ENCODE measurements at places on chromosomes 6 and 20. TPM values are rescaled to one million over a fixed set of nuclear protein-coding genes. Genes with fewer than 3 reads are reported as not detected.

ECT2L gene
- 0.13 TPM for total RNA-seq

SLC32A1 gene
- total RNA-seq = not detected

PRL gene
- not detected for total RNA-seq

TMEM200A gene
- 0.76 TPM for total RNA-seq

DOK5 gene
- total RNA-seq = 0.23 TPM

DNA sequence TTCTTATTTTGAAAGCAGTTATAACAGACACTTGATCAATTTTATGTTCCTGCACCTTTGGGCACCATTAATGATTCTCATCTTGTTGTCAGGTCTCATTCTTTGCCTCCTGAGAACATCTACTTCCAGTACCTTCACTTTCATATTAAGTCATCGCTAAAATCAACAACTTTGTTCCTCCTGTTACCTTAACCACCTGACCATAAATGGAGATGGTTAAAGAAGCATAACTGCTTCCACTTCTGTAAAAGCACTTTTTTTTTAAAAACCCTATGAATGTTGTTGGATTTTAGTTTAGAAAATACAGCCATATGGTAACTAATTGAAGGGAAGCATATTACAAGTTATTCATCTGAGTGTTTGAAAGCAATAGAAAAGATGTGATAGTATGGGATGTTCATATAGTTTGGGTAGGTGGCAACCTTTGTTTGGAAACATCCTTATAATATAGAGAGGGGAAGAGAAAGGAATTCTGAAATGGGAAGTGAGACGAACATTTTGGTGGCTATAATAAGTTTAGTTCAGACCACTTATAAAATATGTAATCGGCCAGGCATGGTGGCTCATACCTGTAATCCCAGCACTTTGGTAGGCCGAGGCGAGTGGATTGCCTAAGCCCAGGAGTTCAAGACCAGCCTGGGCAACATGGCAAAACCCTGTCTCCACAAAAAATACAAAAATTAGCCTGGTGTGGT lies 53.9 kb downstream of the AFG1L start:
- no peak overlapping the region for H3K4me3 ChIP-seq
- DNase-seq = no peak
- no peak overlapping the region for H3K27ac ChIP-seq
- H3K36me3 ChIP-seq = no peaks in the 10 kb centered on the region
- H3K27me3 ChIP-seq = no peaks in the 10 kb centered on the region

DNA sequence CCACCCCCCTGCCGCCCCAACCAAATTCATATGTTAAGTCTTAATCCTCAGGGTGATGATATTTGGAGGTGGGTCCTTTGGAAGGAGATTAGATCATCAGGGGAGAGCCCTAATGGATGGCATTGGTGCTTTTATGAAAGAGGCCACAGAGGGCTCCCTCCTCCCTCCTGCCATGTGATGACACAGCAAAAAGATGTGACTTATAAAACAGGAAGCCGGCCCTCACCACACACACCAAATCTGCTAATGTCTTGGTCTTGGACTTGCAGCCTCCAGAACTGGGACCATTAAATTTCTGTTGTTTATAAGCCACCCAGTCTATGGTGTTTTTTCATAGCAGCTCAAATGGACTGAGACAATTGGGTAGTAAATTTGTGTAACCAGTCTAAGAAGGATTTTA lies 176.3 kb downstream of the ADGRG6 start:
- H3K36me3 ChIP-seq = no peaks in the 10 kb centered on the region
- no peak overlapping the region for H3K27ac ChIP-seq
- H3K4me3 ChIP-seq = no peak overlapping the region
- no peaks in the 10 kb centered on the region for H3K27me3 ChIP-seq

DNA sequence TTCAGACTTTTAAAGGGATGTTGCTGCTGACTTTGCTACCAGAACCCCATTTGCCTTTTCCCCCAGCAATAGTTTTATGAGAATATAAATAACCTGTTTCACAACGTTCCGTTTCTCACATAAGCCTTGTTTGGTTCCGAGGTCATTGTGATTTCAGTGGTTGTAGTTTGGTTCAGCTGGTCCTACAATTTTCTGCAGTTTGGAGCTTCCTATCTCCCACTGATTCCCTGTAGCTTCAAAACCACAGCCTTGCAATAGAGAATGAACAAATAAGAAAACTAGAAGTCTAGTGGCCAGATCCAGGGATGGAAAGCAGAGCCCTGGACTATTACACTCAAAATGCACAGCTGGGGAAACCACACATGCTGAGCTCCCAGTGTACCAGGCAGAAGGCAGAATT lies 24.1 kb upstream of the SH3BGRL2 start:
- H3K4me1 ChIP-seq = no peaks in the 10 kb centered on the region
- H3K27me3 ChIP-seq = no peaks in the 10 kb centered on the region
- H3K4me3 ChIP-seq = no peak overlapping the region
- no peak for DNase-seq
- H3K27ac ChIP-seq = no peak overlapping the region
- H3K36me3 ChIP-seq = no peaks in the 10 kb centered on the region

- no peaks in the 10 kb centered on the region for H3K36me3 ChIP-seq
- H3K27ac ChIP-seq = no peak overlapping the region
- peak; percentile 83 for DNase-seq
- peaks cover 27% of the 10 kb centered on the region for H3K4me1 ChIP-seq
- no peaks in the 10 kb centered on the region for H3K27me3 ChIP-seq
- no peak overlapping the region for H3K4me3 ChIP-seq
These were observed 299.1 kb upstream of the ID4 start for GRCh38 chr6:19538096-19538495.

DNA sequence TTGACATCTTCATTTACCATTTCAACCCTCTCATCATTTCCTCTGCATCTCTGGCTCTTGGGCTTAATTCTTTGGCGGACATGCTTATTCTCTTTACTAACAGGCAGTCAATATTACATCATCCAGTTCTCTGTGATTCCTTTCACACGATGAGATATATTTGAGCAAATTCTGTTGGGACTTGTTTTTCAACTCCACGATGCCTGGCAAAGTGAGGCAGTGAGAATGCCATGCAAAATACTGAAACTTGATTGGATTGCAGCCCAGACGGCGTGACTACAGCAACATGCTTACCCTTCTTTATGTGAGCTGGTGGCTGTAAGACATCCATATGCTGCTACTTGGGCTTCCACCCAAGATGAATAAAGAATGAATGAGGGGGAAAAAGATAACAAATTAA lies 101.7 kb upstream of the SPACA1 start:
- no peak for DNase-seq
- no peak overlapping the region for H3K4me3 ChIP-seq
- peak overlapping the region; percentile 49 for H3K27ac ChIP-seq
- no peaks in the 10 kb centered on the region for H3K27me3 ChIP-seq
- H3K4me1 ChIP-seq = peaks cover 19% of the 10 kb centered on the region
- no peaks in the 10 kb centered on the region for H3K36me3 ChIP-seq

DNA sequence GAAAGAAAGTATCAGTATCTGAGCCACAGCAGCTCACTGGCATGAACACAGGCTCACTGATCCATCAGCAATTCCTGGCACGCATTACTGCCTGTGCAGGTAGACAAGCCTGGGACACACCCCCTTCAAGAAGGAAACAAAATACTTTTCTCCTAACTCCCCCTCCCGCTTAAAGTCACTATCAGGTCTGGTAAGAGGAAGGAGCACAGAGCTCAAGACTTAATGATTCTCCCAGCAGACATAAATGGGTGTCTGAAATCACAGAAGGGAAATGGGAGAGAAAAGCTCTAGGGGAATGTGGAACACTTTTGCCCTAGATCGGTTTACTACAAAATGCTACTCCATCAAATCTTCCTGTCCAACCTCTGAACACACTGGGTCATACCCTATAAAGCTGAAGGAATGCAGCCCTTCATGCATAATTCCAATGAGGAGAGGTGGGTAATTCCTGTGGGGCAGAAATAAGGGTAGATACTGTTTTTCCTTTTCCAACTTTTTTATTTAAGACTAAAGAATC lies at the start of gene ADGRF1:
Gene ADGRF1 (minus strand): TSS at position 58 of the 517 bp plus-strand sequence. CDS start 13,271 bp downstream, outside the sequence.
- no peak for DNase-seq
- H3K4me3 ChIP-seq = no peak within 1 kb of the TSS
- peaks cover 3% of the 10 kb centered on the region for H3K4me1 ChIP-seq
- H3K27ac ChIP-seq = no peak within 1 kb of the TSS
- no peaks in the 10 kb centered on the region for H3K27me3 ChIP-seq

DNA sequence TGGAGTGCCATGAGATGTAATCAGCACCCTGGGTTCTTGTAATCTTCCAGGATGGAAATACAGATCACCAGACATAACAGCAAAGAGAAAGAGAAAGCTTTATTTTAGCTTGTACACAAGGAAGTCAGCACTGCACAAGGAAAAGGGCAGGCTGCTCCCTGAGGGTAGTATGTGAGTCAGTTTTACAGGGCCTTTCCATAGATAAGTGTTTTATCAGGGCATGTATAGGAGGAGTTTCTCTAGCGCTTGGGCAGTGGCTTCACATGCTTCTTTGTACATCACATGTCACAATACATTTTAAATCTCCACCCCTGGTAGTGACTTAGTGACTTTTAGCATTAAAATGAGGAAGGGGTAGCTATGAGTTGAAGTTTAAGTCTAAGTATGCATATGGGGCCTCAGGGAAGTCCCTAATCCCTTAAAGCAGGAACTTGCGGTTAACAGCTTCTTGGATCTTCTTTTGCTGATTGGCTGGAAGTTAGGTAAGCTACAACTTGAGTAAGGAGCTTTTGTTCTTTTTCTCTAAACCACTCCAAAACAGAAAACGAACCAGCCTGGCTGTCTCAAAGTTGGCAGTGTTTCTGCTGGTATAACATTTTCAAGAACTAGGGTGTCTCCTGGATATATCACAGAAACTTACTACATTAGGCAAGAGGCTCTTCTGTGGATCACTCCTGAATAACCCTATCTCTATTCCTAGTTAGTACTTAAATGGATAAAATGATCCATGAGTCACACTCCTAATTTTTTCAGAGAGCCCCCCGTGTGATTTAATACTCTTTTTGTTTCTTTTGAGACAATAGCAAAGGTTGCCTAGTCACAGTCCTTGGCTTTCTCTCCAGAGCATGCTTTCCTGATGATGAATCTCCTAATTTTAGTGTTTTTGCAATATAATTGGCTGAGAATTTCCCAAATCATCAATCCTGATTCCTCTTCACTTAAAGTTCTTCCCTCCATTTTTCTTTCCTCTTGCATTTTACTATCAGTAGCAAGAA lies 60.2 kb downstream of the MRAP2 start:
- H3K27me3 ChIP-seq = no peaks in the 10 kb centered on the region
- H3K4me3 ChIP-seq = no peak overlapping the region
- no peak overlapping the region for H3K27ac ChIP-seq
- DNase-seq = no peak
- H3K4me1 ChIP-seq = no peaks in the 10 kb centered on the region

DNA sequence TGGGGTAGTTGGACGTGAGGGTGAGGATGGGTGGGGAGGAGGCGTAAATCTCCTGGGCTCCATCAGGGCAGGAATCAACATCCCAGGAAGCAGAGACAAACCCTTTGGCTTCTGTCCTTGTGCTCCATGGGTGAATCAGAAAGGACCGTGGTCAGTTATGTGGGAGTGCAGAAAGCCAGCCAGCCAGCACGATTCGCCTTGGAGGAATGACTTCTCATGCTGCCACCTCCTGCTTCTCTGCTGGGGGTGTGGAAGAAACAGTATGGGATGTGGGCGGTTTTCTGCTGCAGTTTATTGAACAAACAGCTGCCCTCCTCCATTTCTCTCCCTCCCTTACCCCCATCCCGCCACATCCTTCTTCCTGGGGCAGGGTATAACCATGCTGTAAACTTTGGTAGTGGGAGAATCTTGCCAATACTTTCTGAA lies 214.5 kb downstream of the SOX4 start:
- H3K27me3 ChIP-seq = no peaks in the 10 kb centered on the region
- no peak overlapping the region for H3K27ac ChIP-seq
- no peaks in the 10 kb centered on the region for H3K36me3 ChIP-seq
- H3K4me1 ChIP-seq = peaks cover 20% of the 10 kb centered on the region
- DNase-seq = no peak
- no peak overlapping the region for H3K4me3 ChIP-seq

DNA sequence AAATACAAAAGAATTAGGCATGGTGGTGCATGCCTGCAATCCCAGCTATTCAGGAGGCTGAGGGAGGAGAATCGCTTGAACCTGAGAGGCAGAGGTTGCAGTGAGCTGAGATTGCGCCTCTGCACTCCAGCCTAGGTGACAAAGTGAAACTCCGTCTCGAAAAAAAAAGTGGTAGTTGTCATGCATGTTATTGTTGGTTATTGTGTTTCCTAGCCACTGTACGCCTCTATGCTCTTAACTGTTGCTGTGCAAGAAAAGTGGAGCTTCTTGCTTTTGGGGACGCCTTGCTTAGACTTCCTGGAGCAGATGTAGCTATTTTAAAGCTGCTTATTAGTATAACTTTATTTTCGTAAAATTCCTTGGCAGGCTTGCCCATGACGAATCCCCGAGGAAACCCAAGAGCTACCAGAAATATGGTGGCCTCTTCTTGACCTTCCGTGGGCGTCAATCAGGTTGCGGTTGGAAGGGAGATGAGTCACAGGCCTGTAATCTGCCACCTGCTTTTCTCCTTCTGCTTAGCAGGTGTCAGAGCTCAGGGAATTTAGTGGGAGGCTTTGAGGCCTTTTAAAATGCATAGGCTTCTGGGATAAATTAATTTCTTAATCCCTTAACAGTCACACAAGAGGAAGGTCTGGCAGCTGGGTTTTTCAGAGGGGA lies 17.3 kb downstream of the GABRR2 start:
- no peaks in the 10 kb centered on the region for H3K36me3 ChIP-seq
- no peak for DNase-seq
- no peak overlapping the region for H3K27ac ChIP-seq

GRCh38 chr6:71498638-71499037 lies 210.0 kb downstream of the OGFRL1 start:
- no peaks in the 10 kb centered on the region for H3K4me1 ChIP-seq
- H3K27ac ChIP-seq = no peak overlapping the region
- no peaks in the 10 kb centered on the region for H3K36me3 ChIP-seq
- DNase-seq = no peak

DNA sequence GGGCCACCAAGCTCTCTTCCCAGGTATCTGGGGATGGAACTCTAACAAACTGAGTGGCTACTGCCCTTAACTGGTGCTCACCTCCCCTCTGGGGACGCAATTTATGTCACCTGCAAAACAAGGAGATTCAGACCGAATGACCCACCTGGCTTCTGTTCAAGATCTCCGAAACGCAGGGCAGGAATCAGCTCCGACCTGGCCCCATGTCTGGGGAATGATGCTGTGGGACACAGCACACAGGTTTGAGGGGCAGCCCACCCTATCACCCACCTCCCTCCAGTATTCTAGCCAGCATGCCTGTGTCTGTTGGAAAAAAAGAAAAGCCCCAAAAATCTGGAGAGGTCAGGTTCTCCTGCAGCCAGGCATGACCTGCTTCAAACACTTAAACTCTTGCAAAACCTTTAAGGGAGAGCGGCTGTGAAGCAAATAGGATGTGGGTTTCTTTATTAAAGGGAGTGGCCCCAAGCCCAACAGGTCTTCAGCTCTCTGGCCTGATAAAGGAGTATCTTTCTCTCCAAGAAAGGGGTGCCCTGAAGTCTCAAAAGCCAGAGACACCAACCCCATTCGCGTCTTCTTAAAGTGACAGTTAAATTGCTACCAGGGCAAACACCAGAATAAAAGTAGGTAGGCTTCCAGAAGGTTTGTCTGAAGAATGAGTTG lies 6.4 kb downstream of the PREX1 start:
- H3K27ac ChIP-seq = no peak overlapping the region
- no peaks in the 10 kb centered on the region for H3K36me3 ChIP-seq
- peaks cover 14% of the 10 kb centered on the region for H3K27me3 ChIP-seq
- no peak overlapping the region for H3K4me3 ChIP-seq
- DNase-seq = no peak
